ENCODE measurements at places on chromosomes 11 and 22.

- no peak for DNase-seq
Observed at GRCh38 chr22:22478470-22478869, 30.1 kb downstream of the ZNF280B start.

GRCh38 chr11:1558775-1559110 is 13.3 kb downstream of the DUSP8 start:
- no peak for DNase-seq

- DNase-seq, result peak; percentile 53
Observed at GRCh38 chr11:111631666-111632039, 29.4 kb downstream of the SIK2 start.

DNA sequence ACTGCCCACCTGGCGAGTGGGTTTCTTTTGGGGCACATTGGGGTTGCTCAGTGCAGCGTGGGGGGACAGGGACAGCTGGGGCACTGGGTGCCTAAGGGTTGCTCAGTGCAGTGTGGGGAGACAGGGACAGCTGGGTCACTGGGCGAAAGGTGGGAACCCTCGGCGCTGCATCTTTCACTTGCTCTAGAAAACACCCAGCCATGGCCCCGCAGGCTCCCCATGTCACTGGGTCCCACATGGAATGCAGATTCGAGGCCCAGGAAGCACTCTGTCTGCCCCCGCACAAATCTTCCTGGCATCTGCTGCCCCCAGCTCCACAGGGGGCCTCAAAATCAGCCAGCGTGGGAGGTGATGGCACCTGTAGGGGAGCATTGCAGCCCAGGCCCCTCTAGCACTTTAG is 229.3 kb downstream of the BRD1 start:
- no peak for DNase-seq

DNA sequence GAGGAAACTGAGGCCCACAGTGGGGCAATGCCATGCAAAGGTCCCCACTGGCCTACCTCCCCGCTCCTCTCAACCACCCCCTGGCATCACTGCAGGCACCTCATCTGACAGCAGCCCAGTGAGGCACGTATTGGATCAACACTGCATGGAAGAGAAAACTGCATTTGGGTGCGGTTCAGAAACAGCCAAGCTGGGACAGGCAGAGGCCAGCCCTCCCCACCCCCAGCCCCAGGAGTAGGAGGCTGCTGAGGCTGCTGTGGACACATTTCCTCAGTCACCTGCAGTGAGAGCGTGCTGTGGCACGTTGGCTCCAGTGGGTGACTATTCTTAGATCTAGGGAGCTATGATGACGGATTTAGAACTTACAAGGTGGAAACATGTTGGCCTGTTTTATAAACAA is 63.7 kb downstream of the KCNC1 start:
- no peak for DNase-seq

DNA sequence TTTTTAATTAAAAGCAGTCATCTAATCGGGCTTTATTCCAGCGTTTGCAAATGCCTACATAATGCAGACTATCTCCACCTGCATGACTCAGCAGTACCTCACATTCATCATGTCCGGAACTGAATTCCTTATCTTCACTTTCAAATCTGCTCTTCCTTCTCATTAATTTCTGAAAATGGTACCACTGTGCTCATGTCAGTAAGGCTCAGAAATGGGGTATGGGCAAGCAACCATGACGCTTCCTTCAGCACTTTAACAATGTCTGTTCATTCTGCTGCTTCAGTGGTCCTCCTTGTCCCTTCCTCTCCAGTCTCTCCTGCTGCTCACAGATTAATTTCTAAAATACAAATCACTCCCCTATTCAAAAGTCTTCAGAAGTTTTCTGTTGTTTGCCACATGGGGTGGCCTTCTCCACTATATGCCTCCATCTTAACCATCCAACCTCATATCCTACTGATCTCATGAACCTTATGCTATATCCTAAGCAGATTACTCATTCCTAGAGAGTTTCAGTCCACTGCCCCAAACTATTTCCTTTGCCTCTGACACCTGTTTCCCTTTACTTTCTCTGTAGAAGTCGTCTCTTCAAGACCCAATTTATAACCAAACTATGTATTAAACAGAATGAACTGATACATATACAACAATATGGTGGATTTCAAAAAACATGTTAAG is 7.0 kb downstream of the GTF2H1 start:
- no peak for DNase-seq

- DNase-seq, result no peak
Observed at GRCh38 chr22:50613291-50613981, 12.8 kb downstream of the MAPK8IP2 start.

- no peak for DNase-seq
Observed at GRCh38 chr11:26929806-26930517, 64.0 kb upstream of the FIBIN start.

DNA sequence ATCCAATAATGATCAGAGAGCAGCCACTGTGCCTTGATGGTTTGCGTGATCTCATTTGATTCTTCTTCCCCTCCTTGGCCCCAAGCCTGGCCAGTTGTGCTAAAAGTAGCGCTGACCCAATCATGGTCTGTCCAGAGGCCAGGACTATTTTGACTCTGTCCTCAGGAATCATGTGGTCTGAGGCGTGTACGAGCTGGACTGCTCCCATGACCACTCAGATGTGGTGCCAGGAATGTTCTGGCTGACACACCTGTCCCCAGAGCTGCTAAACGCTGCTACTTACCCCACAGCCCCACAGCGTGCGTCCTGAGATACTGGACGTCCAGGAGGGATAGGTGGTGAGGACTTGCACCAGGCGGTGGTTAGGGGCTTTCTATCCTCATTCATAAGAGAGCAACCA is 70.5 kb downstream of the FEZ1 start:
- no peak for DNase-seq

DNA sequence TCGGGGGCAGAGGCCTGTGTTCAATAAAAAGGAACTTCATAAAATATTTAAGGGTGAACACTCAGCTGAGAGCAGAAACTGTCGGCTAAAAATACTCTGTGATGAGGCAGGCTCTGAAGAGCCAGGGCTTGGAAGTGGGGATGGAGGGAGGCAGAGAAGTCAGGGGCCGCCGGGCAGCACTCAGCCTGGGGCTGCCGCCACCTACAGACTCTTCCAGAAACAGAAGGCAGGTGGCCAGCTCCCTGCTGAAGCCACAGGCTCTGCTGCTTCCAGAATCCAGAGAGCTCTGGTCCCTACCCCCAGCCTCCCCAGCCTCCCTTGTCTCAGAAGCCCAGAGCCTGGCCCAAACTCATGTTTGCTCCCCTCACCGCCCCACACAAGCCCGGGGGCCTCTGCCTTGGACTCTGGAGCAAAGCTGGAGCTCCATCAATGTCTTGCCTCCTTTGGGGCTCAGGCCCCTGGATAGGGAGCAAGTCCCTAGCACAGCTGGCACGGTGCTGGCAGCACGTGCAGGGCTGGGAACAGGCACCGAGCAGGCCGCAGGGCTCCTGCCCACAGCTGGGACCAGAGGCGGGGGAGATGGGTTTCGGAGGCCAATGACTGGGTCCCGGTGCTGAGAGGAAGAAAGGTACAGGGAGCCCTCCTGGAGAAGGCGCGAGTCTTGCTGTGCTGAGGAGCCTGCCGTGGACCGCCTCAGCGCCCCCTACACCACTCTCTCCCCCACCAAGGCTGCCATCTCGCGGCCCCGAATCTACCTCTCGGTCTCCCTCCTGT is 8.2 kb downstream of the LRFN4 start:
- DNase-seq, result no peak

- no peak for DNase-seq
Observed at GRCh38 chr11:74175920-74176319, 4.8 kb downstream of the PPME1 start.

DNA sequence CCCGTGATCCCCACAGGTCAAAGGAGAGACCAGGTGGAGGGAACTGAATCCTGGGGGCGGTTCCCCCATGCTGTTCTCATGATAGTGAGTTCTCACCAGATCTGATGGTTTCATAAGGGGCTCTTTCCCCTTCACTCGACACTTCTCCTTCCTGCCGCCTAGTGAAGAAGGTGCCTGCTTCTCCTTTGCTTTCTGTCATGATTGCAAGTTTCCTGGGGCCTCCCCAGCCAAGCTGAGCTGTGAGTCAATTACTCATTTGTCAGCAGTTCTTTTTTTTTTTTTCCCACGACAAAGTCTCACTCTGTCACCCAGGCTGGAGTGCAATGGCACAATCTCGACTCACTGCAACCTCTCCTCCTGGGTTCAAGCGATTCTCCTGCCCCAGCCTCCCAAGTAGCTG is 1530.4 kb downstream of the BRD1 start:
- DNase-seq, result no peak

DNA sequence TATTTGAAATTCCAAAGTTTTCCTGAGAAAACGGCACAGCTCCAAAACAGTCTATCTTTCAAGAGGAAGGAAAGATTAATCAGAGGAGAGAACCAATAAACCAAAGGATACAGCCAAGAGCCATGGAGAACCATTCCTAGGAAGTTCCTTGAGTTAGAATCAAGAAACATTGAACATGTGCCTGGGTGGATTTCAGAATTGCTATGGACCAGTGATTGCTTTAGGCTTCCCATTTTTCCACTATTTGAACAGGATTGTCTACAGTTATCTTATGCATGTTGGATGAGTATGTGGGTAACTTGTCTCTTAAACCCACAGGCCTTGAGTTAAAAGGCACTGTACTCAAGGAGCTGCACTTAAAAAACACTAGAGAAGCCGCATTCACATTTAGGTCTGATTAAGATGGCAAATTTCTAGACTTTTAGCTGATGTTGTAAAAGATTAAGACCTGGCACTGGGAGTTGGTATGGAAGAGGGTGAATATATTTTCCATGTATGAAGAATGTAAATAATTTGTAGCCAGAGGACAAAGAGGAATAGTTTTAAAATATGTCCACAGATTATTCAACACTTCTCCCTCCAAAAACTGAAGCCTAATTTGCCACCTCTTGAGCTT is 11.2 kb upstream of the DEUP1 start:
- DNase-seq, result no peak

GRCh38 chr22:40449676-40450035 is 79.3 kb downstream of the SGSM3 start:
- DNase-seq, result no peak

DNA sequence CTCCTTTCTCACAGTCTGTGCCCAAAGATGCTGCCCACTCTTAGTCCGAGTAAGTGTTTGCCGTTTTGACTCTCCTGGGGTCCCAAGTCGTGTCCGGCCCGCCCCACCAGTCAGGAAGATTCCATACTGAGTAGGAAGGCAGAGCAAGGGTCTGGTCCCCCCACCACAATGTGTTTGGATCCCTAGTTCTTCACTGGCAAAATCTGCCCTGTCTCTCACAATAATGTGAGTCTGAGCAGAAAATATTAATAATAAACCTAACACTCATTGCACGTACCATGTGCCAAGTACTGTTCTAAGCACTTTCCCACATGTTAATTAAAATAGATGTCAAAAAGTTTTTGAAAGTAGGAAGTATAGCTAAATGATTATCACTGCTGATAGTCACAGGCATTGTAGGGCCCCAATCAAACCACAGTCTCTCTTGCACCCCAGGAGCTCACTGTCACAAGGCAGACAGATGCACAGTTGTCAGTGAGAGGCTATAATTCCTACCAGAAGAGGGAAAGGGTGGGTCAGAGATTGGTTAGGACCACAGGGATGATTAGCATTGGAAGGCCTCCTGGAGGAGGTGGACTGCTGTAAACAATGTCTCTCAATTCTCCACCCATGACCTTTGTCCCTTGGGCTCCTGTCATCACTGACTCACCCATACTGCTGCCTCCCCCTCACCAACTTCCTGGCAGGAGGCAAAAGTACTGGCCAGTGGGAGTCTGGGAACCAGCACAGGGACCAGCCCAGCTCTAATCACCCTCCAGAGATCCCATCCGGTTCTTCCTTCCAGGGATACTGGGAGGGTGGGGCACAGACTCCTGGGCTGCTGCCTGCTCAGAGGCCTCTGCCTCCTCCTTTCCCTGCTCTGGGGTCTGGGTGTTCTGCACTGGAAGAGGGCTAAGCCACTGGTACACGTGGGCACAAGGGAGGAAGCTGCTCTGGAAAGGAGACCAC is 1.0 kb upstream of the POLD4 start:
- peak; percentile 76 for DNase-seq

- no peak for DNase-seq
Observed at GRCh38 chr11:96317985-96318384, 25.0 kb downstream of the MAML2 start.

- DNase-seq, result no peak
Observed at GRCh38 chr11:63375434-63375833, 5.8 kb downstream of the SLC22A9 start.

DNA sequence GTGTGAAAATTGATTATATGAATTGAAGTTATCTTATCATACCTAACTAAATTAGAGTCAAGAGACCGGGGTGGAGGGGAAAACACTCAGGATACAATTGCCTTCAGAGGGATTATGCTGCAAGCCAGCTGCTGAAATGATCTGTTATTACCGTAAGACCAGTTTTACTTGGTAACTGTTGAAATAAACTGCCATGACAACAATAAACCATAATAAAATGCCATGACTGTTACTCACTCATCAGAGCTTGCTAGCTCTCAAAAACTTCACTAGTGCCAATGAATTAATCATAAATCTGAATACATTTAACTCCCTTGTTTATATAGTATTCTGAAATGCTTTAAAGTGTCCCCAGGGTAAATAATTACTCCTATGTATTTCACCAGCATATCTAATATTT is 68.2 kb downstream of the CASP12 start:
- no peak for DNase-seq

DNA sequence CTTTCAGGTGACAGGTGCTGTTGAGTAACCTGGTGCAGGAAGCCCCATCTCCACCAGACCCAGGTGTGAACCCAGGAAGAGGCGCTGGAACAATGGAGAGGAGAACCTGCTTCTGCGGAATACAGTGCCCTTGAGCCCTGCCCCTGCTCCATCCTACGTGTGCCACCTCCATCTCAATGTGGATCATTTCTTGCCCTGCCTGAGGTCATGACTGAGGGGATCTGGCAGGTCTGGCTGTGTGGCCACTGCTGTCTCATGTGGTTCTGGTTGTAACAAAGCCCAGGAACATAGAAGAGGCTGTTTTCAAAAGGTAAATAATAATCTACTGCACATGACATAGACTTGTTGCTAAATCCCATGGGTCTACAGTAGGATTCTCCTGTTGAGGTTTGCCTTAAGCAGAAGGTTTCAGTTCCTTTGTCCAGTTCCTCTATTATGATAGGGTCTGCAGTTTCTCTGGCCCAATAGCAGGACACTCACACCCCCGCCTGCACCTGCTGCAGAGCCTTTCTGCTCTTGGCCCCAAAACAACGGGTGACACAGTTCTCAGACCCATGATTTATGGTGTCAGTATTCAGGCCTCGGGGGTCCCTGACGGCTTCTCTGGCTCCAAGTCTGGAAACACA is 113.5 kb upstream of the IGLL5 start:
- no peak for DNase-seq
